ENCODE measurements at places on chromosomes 5 and 9. TPM values are rescaled to one million over a fixed set of nuclear protein-coding genes. Genes with fewer than 3 reads are reported as not detected.

Gene BAAT
- total RNA-seq, result 0.36 TPM

Gene NR5A1
- 0.49 TPM for total RNA-seq

- no peak overlapping the region for H3K4me3 ChIP-seq
- H3K4me1 ChIP-seq, result peaks cover 7% of the 10 kb centered on the region
- DNase-seq, result no peak
- no peaks in the 10 kb centered on the region for H3K27me3 ChIP-seq
Observed at GRCh38 chr5:134207696-134208095, 18.2 kb downstream of the PPP2CA start.

DNA sequence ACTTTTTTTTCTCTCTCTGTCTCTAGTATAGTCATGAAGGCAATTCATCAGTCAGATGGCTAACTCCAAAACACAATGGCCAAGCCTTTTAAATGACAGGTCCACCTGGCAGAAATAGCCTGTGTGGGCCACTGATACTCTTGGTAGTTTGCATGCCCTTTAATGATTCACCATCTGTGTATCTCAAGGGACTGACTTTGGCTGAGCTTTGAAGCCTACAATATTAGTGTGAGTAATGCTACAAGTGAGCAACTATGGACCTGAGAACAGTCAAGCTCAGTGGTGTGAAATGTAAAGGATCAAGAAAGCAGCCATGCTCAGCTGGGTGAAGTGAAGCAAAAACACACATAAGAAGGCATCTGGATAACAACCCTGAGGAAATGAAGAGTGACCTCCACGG lies 506.9 kb downstream of the TLE1 start:
- H3K4me3 ChIP-seq, result no peak overlapping the region
- no peak overlapping the region for H3K27ac ChIP-seq
- H3K4me1 ChIP-seq, result peaks cover 18% of the 10 kb centered on the region
- no peak for DNase-seq

Measured in progenitor cell of endocrine pancreas (in vitro differentiated cells).